ENCODE measurements at places on chromosomes 7 and 10. TPM values are rescaled to one million over a fixed set of nuclear protein-coding genes. Genes with fewer than 3 reads are reported as not detected.
A peak's percentile ranks its signal among the peaks of the same experiment; 100 is the strongest.

GRCh38 chr7:47153058-47153457 is 428.9 kb downstream of the TNS3 start:
- DNase-seq, result no peak

DNA sequence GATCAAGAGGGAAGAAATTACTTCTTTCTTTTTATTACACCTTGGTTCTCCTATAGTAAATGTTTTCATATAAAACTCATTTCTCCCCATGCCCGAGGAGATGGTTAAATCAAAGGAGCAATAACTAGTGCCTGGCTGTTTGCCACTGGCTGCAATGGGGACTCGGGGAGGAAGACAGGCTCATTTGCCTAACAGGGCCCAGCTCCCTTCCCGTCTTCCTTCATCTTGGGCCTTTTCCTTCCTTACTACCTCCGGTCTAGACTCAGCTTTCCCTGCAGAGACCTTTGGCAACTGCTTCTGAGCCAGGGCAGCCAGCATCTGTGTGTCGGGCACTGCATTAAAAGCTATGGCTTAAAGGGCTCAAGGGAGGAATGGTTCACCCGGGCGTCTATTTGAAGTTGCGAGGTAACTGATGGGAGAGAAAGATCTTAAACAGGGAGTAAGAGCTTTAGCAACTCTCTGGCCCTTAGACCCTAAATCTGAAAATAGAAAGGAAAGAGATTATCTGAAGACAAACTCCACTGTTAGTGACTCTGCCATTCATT is 63.5 kb downstream of the CALD1 start:
- peak; percentile 33 for DNase-seq

- no peak for DNase-seq
Observed at GRCh38 chr7:71364551-71364950, 232.6 kb downstream of the GALNT17 start.

DNA sequence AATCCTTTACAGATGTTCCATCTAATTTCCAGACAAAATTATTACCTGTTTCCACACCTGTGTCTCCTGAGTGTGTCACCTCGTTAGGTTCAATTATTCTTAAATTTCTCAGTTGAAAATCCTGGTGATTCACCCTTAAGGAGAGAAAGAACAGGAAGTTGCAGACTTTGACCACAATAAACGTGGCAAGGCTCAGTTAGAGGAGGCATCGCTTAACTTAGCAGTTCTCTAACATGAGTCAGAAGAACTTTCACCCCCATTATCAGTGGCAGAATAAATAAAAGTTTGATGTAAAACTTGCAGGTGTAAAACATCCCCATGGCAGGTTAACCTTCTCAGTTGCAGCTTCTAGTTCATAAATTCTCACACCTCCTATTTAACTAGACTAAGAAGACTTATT is 8.3 kb downstream of the XPNPEP1 start:
- no peak for DNase-seq

GRCh38 chr7:84422790-84423189 is 228.2 kb upstream of the SEMA3A start:
- no peak for DNase-seq

- DNase-seq, result peak; percentile 54
Observed at GRCh38 chr10:132272231-132272971, 35.3 kb downstream of the STK32C start.

Gene DLX6
- total RNA-seq, result not detected

Gene CHST12
- 19.5 TPM for total RNA-seq

Gene CISD1
- 122 TPM for total RNA-seq

Gene SLC16A12
- 5.7 TPM for total RNA-seq
